ENCODE measurements at places on chromosomes 4 and X. TPM values are rescaled to one million over a fixed set of nuclear protein-coding genes. Genes with fewer than 3 reads are reported as not detected.

DNA sequence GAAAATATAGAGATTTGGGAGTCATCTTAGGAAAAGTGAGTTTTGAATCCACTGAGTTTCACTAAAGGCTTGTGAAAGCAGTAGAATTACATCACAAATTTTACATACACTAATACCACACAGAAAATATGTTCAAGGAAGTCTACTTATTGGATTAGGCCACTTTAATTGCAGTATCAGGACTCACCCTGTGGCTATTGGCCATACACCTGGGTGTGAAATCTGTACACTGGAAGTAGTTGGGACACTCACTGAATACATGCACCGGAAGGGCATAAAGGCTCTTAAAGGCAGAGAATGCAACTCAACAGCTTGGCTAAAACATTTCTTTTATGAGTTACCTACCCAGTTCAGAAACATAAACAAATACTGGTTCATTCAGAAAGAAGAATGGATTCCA is 19.8 kb downstream of the MAOB start:
- DNase-seq, result no peak

- peak; percentile 73 for DNase-seq
Measured at GRCh38 chr4:7806338-7807090, 133.1 kb downstream of the AFAP1 start.

GRCh38 chrX:12804655-12805054 is 13.4 kb downstream of the PRPS2 start:
- no peak for DNase-seq

DNA sequence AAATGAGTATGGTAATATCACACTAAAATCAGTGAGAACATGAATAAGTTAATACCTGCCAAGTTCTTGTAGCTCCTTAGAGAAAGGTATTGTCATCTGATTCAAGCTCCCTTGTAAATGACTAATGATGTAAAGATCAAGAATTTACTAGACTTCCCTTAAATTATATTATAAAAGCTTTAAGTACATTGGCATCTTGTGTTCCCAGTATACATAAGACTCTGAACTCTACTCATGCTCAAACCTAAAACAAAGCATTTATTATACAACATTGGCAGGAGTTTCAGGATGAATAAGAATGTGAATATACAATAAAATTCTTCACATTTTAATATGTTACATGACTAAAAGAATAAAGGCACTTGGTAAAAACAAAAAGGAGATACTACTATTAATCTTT is 126.8 kb upstream of the UNC5C start:
- no peak for DNase-seq

The MUC7 gene
- not detected for total RNA-seq

DNA sequence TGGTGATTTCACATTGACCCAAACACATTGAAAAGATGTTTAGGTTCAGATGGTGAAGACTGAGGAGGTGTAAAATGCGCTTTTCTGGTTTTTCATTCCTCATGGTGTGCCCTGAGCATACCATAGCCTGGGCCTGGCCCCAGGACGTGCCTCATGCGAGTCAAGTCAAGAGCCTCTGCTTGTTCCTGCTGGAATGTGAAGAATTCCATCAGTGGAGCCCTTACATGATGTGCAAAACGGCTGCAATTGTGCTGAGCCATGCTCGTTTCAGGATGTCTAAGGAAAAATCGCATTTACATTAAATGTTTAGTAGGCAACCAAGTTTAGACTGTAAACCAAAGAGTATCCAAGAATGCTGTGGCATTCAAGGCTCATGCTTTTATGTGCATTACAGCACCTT is 34.9 kb downstream of the GYG2 start:
- no peak for DNase-seq

- peak; percentile 53 for DNase-seq
Measured at GRCh38 chr4:89111833-89112563, 665 bp downstream of the TIGD2 start.

DNA sequence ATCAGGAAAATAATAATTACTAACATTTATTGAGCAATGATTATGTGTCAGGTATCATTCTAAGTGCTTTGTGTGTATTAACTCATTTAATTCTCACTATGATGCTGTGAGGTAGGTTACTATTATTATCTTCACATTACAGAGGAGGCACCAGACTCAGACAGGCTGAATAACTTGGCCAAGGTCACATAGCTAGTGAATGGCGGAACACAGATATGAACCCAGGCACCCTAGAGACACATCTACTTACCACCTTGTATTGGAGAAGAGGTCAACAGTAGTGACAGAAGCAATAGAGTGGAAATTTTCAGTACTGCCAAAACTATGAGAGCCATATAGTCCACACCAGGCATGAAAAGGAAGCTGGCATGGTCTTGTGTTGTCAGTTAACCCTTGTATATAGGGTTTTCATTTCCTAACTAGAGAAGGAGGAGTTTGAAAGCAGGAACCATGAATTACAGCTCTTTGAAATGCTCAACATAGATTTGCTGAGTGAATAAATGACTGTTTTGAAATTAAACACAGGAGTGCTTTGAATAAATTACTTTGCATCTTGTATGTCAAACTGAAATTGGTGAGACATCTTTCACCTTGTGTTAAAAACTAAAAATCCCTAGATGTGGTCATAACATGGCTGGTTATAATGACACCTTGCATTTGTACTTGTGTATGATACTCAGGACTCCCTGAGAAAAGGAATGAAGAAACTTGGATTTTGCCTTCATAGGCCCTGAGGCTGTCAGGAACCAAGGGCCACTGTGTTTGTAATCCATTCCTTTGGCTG is 71.8 kb downstream of the RTL9 start:
- no peak for DNase-seq

DNA sequence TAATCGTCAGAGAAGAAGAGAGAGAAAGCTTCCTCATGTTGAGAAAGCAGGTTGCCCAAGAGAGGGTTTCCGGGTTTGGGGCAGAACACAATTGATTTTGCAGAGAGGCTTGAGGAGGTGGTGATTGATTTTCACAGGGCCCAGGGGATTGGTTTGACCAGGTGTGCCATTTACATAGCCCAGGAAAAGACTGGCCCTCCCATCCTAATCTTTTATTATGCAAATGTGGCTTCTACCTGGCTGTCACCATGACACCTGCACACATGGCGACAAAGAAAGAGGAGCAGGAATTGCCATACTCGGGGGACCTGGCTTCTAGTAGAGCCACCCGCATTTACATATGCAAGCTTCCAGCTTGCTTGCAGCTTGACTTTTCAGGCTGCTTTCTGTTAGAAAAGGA is 405.3 kb downstream of the PPP4R3C start:
- no peak for DNase-seq

DNA sequence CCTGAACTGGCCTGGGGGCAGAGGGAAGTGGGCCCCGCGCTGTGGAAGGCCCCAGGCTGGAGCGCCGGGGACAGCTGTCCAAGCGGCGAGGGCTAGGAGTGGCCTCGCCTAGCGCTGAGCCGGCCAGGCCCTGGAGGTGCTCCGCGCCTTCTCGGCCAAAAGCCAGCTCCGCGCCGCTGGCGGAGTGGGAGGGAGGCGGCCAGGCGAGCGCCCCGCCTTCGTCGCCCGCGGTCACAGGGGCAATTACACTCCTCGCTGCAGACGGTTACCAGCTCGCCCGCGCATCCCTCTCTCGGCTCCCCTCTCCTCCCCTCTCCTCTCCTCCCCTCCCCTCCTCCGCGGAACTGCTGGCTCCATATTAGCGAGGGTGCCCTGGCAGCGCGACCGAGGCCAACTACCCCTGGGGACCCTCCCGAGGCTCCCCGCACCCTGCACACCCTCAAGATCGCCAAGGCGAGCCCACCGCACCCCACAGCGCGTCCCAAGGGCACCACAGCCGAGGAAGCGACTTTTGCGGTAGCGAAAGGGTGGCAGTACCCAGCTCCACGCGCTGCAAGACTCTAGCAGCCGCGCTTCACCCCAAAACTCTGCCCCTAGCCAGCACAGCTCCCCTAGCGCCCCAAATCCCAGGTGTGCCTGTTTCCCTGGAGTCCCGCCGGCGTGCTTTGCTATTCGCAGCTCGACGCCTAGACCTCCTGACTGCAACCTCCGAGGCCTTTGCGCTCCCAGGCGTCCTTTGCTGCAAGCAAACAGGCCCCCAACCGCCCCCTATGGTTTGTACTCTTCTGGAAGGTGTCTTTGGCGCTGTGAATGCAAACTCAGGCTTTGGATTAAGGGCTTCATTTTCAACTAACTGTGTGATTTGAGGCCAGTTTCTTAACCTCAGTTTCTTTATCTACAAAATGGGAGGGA is 91.4 kb downstream of the BCOR start:
- no peak for DNase-seq

DNA sequence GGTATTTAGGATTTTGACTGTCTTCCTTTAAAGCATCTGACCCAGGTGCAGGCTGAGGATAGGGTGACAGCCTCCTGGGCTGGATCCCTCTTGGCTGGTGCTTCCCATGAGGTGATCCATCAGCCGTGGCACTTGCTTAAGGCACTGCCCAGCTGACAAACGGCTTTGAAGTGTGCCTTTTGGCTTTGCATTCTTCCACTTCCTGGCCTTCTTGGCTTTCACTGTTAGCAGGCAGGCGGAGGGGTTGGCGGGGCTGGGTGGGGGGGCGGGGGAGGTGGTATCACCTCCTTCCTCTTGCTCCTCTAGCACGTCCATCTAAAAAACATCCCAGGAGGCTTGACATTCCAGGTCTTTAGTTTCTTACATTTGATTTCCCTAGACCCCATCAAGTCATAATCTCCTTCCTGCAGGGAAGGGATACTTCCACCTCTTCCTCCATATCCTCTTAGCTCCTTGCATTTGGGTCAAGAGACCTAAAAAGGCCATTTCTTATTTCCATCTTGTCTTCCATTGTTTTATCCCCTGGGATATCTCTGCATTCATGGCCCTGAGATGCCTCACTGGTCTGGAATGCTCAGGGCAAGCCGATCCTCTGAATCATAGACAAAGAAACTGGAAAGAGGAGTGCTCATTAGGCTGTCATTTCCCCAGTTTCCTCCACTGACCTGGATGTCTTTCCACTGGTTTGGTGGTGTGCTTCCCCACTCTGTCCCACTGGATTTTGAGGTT is 11.3 kb upstream of the APLN start:
- DNase-seq, result no peak

DNA sequence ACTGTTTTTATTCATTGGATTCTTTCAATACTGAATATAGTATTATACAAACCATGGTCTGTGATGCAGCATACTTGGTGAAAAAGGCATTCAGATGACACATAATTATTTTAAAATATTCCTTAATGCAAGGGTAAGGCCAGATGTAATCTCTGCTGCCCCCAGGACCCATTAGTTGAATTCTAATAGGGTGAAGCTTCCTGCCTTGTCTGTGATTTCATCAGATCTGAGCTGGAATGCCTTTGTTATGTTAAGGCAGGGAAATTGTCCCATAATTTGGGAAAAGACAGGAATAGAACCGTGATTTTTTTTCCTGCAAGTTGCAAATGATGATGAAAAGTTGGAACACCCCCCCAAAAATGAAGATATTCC is 26.1 kb downstream of the ZRSR2 start:
- DNase-seq, result no peak

GRCh38 chr4:88674979-88675378 is 22.6 kb downstream of the NAP1L5 start:
- DNase-seq, result no peak

- DNase-seq, result no peak
Measured at GRCh38 chr4:54227256-54228055, 1.6 kb upstream of the PDGFRA start.

GRCh38 chrX:85024562-85024961 is 20.9 kb downstream of the APOOL start:
- DNase-seq, result no peak

DNA sequence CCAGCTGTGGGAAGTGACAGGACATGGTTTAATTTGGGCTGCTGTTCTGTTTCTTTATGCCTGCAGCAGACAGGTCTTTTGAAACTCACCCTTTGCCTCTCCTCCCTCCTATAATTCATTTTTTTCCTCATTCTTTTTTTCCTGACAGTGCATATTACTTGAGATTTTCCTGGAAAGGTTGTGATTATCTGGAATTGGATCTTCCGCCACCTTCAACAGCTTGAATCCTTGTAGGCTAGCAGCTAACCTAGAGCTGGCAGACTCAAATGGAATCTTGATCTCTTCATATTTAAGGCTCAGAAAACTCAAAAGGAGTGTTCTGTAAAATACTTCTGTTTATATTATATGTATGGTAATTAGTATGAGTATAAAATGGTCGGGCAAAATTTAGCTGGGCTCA is 49.3 kb upstream of the CLCN4 start:
- no peak for DNase-seq

- DNase-seq, result no peak
Measured at GRCh38 chr4:33924811-33925210, 2319.5 kb downstream of the ARAP2 start.

GRCh38 chr4:52172166-52172565 is 121.1 kb downstream of the SPATA18 start:
- no peak for DNase-seq

- no peak for DNase-seq
Measured at GRCh38 chr4:996997-997374, 3.8 kb upstream of the SLC26A1 start.

DNA sequence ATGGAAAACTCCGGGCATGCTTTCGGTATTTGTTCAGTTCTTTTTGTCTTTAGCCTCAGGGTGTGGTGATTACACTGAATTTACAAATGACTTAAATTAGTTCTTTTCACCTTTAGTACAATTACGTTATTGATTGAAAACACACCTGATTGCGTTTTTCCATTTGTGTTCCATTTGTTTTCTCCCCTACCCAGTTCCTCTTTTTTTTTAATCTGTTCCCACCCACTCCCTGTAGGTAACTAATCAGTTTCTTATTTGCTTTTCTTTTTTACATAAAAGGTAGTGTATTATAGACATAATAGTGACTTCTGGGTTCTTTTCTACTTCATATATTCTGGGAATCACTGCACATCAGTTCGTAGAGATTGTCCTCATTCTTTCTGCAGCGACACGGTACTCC is 53.4 kb downstream of the TNIP2 start:
- DNase-seq, result no peak

The APLN gene
- 0.52 TPM for total RNA-seq

GRCh38 chr4:52657292-52657617 is 1.8 kb downstream of the USP46 start:
- DNase-seq, result no peak

- no peak for DNase-seq
Measured at GRCh38 chrX:97705936-97706335, 822.2 kb downstream of the RPA4 start.

DNA sequence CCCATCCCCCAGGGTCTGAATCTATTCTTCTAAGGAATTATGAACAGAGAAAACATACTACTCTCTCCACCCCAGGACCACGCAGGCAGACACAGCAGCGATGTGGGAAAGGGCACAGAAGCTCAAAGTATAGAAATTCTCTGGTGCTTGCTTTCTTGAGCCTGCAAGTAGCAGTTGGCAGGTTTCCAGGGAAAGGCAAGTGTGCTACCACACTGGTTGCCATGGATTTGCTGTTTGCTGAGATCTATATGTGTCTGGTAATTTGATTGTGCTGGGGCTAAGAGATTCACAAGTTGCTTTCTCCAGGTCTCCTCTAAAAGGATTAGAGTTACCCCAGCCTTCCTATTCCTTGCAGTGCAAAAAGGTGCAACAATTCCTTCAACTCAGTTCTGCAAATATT is 83.1 kb downstream of the GUCY2F start:
- no peak for DNase-seq

Measured in ureter (tissue), 1 donor.